Stimulated activated CD8-positive, alpha-beta memory T cell treated with anti-CD3 and anti-CD28 coated beads, Interleukin-15, amount 100 ng/mL, for 48 hours (primary cell): ENCODE measurements at places on chromosomes 7 and 10.

DNA sequence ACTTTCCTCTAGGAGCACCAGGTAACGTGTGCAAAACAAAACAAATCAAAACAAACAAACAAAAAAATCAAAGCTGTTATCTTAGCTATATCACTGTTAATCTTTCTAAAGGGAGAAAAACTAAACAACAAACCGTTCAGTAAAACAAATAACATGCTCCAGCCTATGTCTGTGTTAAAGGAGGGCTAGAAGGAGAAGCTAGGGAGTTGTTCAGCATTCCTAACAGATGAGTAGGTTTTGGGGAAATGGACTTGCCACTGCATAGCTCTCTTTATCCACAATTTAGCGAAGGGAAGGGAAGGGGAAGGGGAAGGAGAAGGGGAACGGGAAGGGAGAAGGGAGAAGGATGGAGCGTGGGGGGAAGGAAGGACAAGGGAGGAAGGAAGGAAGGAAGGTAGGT, 134.2 kb upstream of the AKR1E2 start:
- no peak for DNase-seq

DNA sequence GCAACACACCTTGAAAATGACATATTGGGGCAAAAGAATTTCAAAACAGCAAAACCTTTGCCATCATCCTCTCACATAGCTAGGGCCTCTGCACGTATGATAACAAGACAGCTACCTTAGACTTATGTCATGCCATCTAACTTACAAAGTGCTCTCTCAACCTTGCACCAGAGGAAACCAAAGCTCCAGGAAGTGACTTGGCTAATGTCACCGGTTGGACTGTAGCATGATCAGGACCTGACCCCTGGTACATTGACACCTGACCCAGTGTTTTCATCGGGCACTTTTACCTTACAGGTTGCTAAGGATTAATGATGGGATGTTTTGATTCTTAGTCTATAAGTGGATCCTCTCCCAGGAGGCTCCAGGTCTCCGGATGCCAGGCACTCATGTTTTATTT, 529.8 kb upstream of the GALNT17 start:
- DNase-seq, result no peak

DNA sequence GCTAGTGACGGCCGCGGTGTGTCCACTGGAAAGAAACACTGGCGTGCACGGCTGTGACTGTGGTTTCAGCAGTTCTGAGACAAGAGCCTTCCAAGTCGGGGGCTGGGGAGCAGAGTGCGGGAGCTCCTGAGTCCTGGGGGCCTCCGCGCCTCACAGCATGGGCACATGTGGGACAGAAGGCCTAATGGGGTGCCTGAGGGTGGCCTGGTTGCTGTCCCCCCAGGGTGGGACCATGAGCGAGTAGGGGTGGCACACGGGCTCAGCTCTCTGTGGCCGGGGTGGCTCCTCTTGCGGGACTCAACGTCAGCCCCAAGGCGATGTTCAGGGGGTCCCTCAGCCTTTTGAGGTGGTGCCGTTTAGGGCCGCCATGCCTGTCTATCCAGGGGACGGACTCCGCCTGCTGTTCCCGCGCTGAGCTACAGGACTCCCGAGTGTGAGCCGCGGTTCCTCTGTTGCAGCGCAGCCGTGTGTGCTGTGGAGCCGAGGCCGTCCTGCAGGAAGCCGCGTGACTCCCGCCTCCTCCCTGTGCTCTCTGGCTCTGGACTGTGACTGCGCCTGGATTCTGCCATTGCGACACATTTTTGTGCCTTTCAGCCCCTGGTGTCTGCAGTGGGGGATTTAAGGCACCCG, 23.5 kb upstream of the CHST12 start:
- DNase-seq, result no peak

GRCh38 chr10:1774796-1775195, 37.5 kb upstream of the ADARB2 start:
- no peak for DNase-seq

GRCh38 chr7:26429168-26429567, 137.5 kb downstream of the SNX10 start:
- no peak for DNase-seq

GRCh38 chr10:1416456-1417037, 320.8 kb downstream of the ADARB2 start:
- DNase-seq, result no peak

GRCh38 chr10:116627386-116627933, 6.7 kb downstream of the PNLIPRP2 start:
- no peak for DNase-seq

DNA sequence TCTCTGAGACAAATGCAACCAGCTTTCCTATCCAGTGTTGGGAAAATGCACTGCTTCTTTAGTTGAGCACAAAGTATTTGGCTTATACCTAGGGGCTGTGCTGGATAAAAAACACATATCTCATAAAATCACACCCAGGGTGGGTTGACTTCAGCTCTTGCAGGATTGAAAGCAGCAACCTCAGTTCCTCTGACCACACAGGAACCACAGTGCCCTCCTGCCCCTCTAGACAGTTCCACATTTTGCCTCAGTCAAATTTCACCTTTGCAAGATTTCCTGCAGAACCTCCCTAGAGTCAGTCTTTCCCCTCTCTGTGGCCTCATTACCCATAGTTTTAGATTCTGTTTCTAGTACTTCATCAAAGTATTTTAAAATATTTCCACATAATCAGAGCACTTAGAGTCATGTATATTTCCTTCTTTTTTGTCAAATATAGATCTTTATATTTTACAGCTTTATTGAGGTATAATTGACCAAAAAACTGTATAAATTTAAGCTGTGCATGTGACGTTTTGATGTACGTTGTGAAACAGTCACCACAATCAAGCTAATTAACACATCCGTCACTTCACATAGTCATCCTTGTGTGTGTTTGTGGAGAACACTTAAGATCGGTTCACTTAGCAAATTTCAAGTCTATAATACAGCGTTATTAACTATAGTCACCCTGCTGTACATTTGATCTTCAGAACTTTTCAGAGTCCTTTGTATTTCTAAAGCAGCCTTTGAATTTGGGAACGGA, 37.0 kb upstream of the EGR2 start:
- peak; percentile 59 for DNase-seq

- DNase-seq, result no peak
Observed at GRCh38 chr7:46146454-46147255, 225.6 kb upstream of the IGFBP3 start.

- no peak for DNase-seq
Observed at GRCh38 chr7:158067219-158067930, 520.2 kb downstream of the PTPRN2 start.

DNA sequence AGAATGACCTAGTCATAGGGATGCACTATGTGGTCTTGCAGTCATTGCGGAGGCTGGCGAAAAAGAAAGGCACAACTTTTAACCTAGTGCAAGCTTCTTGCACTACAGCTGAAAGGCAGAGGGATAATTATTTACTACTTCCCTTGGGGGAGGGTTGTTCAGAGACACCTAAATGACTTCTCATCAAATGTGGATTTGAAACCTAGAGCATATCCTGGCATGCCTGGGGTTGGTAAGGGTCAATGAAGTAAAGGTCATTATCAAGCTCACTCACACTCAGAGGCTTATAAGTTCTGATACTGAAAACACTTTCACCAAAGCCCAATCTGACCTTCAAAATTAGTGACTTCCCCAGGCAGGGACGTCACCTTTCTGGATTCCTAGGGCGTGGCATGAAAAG, 108.9 kb upstream of the AMPH start:
- DNase-seq, result no peak

DNA sequence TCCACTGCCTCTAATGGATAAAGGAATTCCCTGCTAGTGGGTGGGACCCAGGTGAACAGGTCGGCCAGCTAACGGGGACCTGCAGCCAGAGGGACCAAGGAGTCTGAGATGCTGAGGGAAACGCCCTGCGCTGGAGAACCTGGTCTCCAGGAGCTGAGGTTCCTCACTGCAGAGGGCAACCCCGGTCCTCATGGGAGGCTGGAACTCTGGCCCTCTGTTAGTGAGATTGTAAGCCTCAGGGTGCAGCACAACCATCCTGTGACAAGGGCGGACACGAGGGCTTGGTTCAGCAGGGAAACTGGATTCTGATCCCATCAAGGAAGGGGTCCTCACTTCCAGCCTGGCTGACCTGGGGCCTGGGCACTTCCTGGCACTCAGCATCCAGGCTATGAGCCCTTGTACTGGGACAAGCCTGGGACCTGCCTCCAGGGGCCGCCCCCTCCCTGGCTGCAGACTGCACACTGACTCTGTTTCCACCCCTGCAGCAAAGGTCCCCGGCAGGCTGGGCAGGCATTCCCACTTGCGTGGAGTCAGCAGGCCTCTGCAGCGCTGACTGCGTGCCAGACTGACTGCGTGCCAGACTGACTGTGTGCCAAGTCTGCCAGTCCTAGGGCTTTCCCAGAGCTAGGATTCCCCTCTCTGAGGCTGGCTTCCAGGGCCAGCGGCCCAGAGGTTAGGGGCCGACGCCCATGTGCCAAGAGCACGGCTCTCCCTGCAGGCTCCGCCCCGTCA, 143.2 kb downstream of the MAPK8 start:
- no peak for DNase-seq

DNA sequence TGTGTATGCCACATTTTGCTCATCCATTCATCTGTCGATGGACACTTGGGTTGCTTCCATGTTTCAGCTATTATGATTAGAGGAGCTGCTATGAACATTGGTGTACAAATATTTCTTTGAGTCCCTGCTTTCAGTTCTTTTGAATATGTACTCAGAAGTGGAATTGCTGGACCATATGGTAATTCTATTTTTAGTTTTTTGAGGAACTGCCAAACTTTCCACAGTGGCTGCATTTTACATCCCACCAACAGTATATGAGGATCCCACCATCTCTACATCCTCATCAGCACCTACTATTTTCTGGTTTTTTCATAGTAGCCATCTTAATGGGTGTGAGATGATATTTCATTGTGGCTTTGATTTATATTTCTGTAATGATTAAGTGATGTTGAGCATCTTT, 44.7 kb upstream of the ZMIZ2 start:
- no peak for DNase-seq

GRCh38 chr10:28980264-28980663, 302.9 kb downstream of the BAMBI start:
- DNase-seq, result no peak

- DNase-seq, result no peak
Observed at GRCh38 chr7:51455513-51455912, 138.9 kb upstream of the COBL start.

DNA sequence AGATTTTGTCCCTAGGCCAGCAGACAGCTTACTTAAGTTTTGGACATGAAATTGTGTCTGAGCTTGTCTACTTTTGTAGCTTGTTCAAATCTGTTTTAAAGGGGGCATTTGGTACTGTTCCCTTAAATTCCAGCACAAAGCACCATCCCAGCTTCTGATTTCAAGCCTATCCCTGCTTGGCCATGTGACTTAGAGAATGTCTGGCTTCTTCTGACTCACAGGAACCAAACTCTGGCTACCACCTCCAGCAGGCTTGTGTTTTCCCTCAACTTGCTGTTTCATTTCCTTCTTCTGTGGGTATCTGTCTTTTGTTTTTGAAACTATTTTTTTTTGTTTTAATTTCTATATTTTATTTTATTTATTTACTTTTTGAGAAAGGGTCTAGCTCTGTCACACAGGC, 97.9 kb upstream of the FZD8 start:
- DNase-seq, result no peak

GRCh38 chr7:154873500-154874121, 129.3 kb downstream of the PAXIP1 start:
- DNase-seq, result no peak
